AG10803 (cell line): ENCODE measurements at places on chromosomes 6 and 20.

DNA sequence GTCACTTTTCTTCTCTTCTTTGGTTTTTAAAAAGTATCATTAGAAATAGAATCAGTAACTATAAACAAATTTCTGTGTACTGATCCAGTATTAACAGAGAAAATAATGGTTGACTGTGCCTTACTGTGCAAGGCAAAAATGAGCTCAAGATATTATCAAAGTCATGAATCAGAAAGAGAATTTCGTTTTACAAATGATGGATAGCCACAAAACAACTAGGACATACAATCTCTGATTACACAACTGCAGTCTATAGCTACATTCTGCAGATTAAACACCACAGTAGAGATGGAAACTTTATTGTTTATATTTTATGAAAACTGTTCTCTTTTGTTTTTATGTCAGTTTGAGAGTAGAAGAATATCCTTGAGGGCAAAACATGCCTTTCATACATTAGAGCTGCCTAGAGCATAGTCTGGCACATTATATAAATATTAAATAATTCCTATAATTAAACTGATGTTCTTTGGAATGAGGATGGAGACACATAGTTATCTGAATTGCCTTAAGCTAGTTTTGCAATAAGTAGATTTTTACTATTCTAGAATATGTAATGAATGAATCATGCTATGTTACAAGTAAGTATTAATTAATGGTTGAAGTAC is 333.1 kb downstream of the LAMA2 start:
- peak; percentile 19 for DNase-seq

DNA sequence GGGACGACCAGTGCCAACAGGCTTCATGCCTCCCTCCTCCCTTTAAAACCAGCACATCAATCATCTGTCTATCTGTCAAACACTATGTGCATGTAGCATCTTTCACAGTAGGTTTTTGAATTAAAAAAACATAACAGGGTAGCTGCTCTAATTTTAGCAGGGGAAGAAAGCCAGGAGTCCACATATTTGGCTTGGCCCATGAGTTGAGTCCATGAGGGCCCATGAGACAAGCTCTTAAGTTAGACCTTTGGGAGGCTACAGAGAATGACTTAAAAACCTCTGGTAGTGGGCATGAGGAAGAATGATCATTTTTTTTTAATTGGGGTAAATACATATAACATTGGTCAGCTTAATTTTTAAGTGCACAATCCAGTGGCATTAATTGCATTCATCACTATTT is 194.9 kb downstream of the UTRN start:
- DNase-seq: no peak

DNA sequence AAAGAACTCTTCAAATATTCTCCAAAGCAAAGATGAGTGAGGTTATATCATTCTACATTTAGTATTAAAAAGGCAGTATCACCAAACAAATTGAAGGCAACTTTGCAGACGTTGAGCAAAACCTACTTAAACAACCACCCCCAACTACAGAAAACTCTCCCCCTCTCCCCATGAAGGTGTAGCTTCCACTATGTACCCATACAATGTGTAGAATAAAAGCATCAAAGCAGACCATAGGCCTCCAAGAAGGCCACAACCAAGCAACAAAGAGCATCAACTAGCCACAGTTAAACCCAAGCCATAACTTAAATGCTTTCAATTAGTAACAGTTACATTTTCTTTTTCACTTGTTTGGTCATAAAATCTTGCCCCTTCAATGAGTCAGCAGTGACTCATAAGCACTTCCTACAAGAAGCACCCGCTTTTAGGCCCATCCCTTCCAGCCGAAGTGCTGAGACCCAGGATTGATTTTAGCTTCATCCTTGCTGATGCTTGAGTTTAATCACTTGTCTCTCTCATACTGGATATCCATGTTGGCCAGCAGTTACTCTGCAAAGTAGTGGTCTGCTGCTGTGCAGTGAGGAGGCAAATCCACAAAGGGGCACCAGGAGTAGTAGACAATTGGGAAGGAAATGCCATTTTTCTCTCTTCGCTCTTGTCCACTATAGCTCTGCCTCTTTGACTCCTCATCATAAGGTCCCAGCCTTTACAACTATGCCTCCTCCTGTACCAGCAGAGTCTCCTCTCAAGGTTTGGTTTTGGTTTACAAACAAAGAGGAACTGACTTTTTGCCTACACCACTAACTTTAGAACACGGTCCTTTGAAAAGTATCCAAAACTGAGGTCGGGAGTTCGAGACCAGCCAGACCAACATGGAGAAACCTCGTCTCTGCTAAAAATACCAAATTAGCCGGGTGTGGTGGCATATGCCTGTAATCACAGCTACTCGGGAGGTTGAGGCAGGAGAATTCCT is 8.4 kb upstream of the NUP153 start:
- DNase-seq: peak; percentile 91

GRCh38 chr6:27038498-27038897 is 209.0 kb upstream of the PRSS16 start:
- no peak for DNase-seq

GRCh38 chr6:117674503-117674902 is 766 bp upstream of the NUS1 start:
- no peak for DNase-seq

DNA sequence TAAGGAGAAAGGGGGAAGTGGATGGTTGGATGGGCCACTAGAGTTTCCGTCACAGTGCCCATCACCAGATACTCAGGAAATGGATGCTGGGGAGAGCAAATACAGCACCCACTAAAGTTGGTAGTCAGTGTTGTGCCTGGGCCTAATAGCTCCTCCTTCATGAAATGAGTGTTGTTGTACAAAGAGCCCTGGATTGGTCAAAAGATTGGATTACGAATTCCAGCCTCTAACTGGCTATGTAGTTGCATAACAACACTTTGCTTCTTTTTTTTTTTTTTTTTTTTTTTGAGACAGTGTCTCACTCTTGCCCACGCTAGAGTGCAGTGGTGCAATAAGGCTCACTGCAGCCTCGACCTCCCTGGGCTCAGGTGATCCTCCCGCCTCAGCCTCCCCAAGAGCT is 27.4 kb downstream of the KCNG1 start:
- peak; percentile 66 for DNase-seq

DNA sequence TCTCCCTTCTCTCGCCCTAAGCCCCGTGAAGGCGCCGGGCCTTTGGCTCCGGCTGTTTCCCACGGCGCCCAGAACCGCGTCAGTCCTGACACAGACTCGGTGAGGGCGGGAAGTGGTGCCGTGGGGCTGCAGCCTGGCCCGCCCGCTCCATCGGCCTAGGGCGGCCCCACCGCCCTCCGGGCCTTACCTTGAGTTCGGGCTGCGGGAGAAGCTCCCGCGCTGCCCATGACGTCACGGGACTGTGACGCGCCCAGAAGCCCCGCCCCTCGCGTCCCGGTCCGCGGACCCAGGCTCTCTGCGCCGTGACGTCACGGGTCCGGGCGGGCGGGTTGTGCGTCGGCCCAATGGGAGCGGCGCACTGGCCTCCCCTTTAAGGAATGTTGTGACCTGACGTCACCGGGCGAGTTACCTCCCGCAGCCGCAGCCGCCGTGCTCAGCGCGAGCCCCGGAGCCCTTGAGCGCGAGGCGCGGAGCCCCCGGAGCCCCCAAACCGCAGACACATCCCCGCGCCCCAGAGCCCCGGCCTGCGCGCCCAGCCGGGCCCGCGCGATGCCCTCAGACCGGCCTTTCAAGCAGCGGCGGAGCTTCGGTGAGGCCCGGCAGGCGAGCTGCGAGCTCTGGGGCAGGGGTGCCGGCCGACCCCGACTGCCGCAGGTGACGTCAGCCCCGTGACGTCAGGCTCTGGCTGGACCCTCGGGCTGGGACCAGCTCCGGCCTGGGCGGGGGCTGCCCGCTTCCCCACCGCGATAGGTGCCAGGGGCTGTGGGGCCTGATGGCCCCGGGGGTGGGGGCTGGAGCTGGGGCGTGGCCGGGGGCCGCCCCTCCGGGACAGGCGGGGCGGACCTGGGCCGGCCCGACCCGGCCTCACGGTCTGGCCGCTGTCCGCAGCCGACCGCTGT is at the start of gene MAP1LC3A:
TSS of gene MAP1LC3A (plus strand) at position 399 of the 899 bp plus-strand sequence. CDS start at position 550, 151 bp downstream.
- peak; percentile 94 for DNase-seq

GRCh38 chr6:35259948-35260590 is 534 bp downstream of the ZNF76 start:
- peak; percentile 25 for DNase-seq

- DNase-seq: no peak
These were observed 87.6 kb upstream of the MYLIP start for GRCh38 chr6:16041327-16041726.

DNA sequence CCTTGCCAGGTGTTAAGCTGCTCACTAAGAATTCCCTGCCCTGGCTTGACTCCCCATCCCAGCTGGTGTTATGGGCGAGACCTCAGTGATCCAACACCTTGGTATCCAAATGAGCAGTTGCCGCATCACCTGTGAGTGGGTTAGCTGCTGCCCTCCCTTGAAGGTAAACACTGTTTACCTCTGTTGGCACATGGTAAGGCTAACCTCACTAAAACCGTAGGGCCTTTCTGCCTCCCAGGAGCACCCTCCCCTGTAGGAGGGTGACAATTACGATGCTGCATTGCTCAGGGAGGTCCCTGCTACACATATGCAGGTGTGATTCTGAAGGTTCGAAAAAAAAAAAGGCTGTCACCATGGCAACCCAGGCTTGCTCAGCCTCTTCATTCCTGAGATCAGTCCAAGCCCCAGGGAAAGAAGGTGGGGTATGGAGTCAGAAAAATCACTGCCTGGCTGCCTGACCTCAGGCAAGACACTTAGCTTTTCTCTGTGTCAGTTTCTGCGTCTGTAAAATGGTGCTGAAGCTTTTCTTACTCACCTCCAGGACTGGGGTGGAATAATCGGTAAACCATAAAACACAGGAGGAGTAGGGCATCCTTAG is 19.5 kb downstream of the PNPLA1 start:
- no peak for DNase-seq
